ENCODE measurements at places on chromosomes 2 and 18.
A peak's percentile ranks its signal among the peaks of the same experiment; 100 is the strongest.

DNA sequence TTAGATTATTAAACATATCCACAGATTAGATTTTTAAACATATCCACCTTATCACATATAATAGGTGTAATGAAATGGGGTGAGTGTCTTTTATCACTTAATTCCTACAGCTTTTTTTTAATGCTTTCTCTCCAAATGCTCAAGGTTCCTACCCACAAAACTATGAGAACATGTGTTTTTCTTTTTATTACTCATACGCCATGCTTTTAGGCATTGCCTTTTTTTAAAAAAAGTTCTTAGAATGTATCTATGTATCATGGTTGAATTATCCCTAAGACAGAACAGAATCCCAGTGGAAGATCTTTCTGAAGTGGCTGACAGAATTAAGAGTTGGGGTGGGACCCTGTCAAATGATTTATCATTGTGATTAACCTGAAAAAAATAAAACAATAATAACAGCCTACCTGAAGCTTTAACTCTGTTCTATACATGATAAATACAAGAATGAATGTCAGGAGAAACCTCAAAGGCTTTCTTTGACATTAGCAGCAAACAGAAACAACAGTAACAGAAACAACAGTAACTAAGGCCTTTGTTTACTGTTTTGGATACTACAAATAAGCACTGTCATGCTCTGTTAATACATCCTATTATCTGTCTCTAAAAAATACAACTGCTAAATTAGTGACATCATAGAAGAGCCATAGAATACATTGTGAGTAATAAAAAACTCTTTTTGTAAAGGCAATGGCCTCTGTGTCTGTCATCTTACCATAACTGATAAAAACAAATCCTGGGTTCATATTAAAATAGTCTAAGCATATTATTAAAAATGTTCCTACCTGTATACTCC lies 4.1 kb upstream of the ZNF397 start:
- DNase-seq = no peak

- DNase-seq = peak; percentile 15
Measured at GRCh38 chr2:63053889-63054602, 3.4 kb downstream of the OTX1 start.

- DNase-seq = no peak
Measured at GRCh38 chr2:195367809-195368208, 289.2 kb upstream of the SLC39A10 start.

GRCh38 chr2:152558158-152558984 lies 158.9 kb downstream of the PRPF40A start:
- no peak for DNase-seq

DNA sequence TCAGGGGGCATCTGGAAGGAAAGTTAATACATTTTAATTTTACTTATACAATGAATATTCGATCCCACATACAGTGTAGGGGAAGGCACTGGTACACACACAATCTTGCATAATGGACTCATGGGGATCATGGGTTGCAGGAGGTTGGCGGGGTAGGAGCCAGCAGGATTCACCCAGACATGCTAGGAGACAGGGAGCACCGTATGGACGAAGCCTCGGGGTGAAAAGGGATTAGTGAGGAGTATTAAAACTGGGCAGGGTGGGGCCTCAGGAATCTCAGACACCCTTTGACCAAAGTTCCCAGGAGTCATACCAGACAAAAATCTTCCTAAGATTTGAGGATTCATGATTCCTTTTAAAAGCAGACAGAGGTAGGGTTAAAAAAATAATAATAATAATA lies 140.8 kb downstream of the BCL11A start:
- no peak for DNase-seq

DNA sequence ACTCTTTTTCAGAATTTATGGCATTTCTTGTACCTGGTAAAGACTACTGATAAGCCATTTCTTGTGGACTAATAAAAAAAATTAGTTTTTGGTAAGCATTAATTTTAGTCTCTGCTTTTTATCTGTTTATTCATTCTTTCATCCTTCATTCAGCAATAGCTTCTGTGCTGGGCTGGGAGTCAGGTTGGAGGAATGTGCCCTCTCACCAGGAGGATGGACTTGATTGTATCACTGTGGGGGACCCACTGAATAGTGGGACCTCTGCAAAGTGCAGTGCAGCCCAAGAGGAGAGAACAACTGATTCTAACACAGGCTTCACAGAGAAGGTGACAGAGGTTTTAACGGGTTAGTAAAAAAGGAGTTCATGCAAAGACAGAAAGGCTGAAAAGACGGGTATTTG lies 39.1 kb downstream of the CDC42EP3 start:
- DNase-seq = no peak

DNA sequence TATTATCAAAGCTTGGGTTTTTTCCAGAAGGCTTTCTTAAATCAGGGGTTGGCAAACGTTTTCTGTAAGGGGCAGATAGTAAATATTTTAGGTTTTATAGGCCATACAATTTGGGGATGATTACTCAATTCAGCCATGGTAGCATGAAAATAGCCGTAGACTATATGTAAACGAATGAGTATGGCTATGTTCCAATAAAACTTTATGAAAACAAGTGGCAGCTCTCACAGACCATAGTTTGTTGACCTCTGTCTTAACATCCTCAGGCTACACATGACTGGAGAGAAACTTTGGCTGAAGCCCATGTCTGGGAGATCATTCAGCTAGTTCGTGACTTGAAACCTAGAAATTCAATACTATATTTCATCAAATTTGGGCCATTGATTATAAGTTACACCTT lies 30.2 kb downstream of the UGP2 start:
- DNase-seq = no peak

GRCh38 chr18:55811925-55812324 lies 223.9 kb upstream of the TCF4 start:
- DNase-seq = no peak

DNA sequence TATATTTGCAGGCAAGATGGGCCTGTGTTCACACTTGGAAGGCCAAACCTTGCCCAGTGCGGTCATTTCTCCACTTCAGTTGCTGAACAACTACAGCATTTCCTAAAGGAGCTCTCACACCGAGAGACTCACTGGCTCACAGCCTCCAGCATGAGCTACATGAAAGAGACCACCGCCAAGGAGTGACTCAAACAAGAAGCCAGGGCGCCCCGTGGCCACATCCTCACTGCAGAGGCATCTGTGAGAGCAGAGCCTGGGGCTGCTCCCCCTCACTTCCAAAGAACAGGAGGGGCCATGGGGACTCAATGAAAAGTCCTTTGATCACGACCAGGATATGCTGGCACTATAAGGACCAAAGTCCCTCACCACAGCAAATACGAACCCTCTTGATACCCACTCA lies 50.0 kb downstream of the TMEM163 start:
- no peak for DNase-seq
